ENCODE measurements at places on chromosomes 6 and 20. TPM values are rescaled to one million over a fixed set of nuclear protein-coding genes. Genes with fewer than 3 reads are reported as not detected.

- DNase-seq: peak; percentile 79
Observed at GRCh38 chr6:42131531-42131930, 10.9 kb downstream of the C6orf132 start.

The MBOAT1 gene
- total RNA-seq: 4.8 TPM

GRCh38 chr20:35601990-35602389 lies 13.6 kb upstream of the SPAG4 start:
- DNase-seq: no peak

- DNase-seq: no peak
Observed at GRCh38 chr20:32127347-32127746, 17.8 kb downstream of the TM9SF4 start.

The UNC93A gene
- total RNA-seq: not detected

DNA sequence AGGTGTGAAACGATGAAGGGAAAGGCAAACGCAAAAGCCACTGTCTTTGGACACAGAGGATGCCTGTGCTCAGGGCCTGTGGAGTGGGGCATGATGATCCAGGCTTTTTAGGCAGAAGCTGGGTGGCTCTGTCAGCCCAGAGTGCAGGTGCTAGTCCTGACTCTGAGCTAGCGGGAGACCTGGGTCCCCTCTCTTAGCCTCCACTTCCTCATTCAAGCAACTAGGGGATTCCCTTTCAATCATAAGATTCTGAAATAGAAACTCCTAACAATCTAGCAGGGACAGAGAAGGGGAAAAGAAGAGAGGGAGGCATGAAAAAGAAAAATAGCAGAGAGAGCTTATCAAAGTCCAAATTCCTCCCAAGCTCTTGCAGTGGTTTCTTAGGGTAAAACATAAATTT lies 7.6 kb upstream of the HIVEP2 start:
- DNase-seq: no peak

- peak; percentile 14 for DNase-seq
Observed at GRCh38 chr6:113412589-113413357, 444.4 kb upstream of the MARCKS start.

- DNase-seq: no peak
Observed at GRCh38 chr20:21241406-21241805, 61.7 kb upstream of the XRN2 start.

The FOXA2 gene
- total RNA-seq: not detected

DNA sequence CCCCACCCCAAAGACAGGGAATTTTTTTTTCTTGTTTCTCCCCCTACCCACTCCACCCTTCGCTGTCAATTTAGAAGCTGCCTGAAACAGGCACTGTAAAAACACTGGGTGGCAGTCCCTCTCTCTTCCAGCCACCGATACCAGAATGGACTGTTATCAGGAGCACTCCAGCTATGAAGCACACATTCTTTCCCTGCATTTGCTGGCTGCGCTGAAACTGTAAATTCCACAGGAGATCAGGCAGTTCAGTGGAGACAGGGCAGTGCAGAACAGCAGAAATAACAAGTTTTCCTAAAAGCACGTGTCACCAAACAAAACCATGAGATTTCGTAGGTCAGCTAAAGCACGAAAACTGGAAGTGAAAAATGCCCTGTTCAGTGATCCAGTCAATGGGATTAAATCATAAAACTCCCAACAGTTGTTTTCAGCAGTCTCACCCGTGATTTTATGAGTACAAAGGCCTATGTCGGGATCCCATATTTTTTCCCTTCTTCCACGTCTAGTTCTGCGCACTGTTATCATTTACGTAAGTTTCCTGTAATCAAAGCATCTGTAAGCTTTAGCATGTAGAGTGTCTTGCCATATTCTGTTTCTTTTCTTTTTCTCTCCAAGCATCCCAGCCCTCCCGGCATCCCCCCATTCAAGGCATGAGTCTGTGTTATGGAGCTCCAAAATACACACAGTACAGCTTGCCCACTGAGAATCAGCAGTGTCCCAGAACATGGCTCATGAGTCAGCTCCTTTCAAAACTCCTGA lies 359.9 kb upstream of the EPHA7 start:
- peak; percentile 20 for DNase-seq

- DNase-seq: no peak
Observed at GRCh38 chr20:18263723-18264122, 24.6 kb upstream of the ZNF133 start.

The TMEM244 gene
- not detected for total RNA-seq

- no peak for DNase-seq
Observed at GRCh38 chr6:156557911-156558259, 219.3 kb upstream of the ARID1B start.

- peak; percentile 71 for DNase-seq
Observed at GRCh38 chr20:43942667-43943285, 28.1 kb downstream of the TOX2 start.

DNA sequence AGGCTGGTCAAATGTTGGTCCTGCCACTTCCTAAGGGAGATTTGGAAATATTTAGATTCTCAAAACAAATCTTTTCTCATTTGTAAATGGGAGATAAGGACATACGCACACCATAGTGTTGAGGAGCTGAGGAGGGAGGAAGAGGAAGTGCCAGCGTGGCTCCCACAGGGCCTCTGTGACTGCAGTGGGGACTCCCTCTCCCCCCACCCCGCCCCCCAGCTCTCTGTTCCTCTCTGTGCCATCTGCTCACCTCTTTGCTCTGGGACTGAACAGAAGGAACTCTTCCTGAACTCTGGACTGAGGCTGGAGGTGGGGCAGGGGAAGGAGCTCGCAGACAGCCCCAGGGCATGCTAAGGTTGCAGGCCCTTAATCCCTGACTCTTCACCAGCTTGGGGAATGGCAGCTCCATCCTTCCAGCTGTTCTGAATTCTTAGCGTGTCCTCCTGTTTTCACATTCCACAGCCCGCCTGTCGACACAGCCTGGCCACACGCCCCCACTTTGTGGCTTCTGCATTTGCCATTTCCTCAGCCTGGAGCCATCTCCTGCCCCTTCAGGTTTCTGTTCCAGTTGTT lies 11.4 kb downstream of the DDX27 start:
- no peak for DNase-seq

The PTCHD4 gene
- 11.4 TPM for total RNA-seq

DNA sequence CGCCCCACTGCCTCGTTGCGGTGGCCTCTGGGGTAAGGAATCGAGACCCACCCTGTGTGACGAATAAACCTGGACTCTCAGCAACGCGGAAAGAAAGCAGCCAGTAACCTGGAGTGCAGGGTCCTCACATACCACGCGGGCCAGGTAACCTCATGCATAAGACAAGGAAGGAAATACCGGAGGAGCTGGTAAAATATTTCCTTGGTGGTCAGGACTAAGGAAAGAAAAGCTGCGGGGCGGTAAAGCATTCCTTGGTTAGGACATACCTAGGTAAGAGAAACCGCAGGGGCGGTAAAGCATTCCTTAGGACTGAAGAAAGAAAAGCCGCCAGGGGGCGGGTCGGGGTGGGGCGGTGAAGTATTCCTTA lies 80.7 kb downstream of the SYTL3 start:
- DNase-seq: no peak

The OPRL1 gene
- total RNA-seq: 2.8 TPM

- no peak for DNase-seq
Observed at GRCh38 chr6:56022678-56023077, 147.3 kb upstream of the BMP5 start.

GRCh38 chr6:155936127-155936526 lies 480.5 kb upstream of the NOX3 start:
- DNase-seq: no peak

DNA sequence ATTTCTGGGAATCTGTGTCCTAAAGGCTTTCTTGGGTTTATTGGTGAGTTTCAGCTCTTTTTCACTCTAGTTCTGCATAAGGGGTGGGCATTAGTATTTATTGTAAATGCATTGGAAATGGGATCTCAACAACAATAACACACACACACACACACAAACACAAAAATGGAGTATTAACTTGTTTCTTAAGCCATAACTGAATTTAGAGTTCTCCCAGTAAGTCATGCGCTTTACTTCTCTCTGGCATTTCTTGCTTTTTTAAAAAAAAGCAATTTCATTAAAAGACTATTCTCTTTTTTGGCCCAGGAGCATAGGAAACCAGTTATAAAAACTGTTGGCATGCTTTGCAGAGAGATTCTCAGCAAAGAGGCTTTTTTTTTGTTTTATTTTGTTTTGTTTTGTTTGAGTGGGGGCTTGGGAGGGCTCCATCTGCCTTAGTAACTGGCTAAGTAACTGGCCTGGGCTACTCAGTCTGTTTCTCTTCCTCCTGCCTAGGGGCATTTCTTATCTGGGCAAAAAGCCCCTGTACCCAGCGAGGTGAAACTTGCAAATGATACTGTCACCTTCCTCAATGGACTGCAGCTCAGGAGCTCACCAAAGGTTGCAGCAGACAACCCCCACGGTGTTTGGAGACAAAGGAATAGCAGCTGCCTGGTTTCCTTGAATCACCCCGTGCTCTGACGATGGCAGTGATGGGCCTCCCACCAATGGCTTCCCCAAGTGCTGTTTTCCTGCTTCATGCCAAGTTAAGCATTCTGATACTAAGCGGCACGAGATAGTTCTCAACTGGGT lies 128.5 kb downstream of the BCAS1 start:
- DNase-seq: peak; percentile 45

DNA sequence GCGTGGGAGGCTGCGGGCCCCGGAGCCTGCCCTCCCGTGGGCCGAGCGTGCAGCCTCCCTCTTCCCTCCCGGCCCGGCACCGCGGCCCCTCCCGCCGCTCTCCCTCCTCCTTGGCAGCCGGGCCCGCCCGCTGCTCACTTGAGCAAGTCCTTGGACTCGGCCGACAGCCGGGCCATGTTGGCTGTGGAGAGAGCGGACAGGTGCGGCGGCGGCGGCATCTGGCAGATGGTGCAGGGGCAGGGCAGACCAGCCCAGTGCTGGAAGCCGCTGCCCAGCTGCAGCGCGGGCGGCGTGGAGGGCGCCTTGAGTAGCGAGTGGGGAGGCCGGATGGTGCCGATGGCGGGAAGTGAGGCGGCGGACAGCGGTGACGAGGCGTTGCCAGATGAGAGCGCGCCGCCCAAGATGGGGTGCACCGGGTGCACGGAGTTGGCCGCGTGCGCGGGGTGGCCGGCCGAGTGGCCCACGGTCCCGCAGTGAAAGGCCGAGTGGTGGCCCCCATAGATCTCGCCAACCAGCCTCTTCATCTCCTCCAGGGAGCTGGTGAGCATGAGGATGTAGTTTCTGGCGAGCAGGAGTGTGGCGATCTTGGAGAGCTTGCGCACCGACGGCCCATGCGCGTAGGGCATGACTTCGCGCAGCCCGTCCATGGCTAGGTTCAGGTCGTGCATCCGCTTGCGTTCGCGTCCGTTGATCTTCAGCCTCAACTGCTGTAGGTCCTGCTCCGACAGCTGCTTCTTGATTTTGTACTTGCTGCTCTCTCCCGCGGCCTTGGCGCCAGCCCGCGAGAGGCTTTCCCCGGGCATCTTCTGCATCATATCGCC lies 766 bp downstream of the OLIG3 start:
- DNase-seq: no peak
